Activated CD4-positive, alpha-beta T cell treated with anti-CD3 and anti-CD28 coated beads, Interleukin-2, Interleukin-4, amounts not matched to agents 100 ng/mL and 50 ng/mL, durations not matched to agents 16 hours and 8 hours (primary cell): ENCODE measurements at places on chromosomes 16 and 17.

- DNase-seq = no peak
Measured at GRCh38 chr16:88065747-88066142, 114.5 kb downstream of the BANP start.

DNA sequence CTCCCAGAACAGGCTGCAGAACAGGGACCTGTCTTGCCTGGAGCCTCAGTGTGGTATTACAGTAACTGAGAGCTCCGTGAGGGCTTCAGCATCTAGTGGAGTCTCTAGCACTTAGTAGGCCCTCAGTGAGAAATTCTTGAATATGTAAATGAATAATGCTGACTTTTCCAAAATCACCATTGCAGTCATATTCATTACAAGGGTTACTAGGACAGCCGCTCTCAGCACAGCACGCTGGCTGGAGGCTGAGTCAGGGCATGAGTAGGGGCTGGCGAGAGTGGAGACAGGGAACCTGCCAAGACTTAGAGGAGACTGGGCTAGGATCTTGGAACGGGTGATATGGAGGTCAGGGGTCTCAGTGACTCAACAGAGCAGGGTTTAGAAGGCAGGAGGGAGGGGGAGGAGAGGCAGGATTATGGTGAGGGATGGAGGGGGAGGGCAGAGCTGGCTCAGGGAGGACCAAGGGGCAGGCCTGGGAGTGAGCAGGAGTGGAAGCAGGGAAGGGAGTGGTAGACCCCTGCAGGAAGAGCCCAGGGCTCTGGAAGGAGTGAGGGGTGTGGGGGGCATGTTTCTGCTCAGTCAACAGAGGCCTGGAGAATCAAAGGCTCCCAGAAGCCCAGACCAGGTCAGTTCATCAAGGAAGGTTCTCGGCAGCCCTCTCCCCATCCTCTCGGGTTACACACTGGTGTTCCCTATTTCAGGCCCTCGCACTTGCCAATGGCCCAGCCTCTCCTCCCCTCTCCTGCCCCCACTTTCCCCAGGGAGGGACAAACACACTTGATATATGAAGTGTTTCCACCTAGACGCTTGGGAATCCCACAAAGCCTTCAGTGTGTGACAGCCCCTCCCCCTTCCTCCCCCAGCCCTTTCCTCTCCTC lies 42.3 kb downstream of the FZD2 start:
- DNase-seq = no peak

DNA sequence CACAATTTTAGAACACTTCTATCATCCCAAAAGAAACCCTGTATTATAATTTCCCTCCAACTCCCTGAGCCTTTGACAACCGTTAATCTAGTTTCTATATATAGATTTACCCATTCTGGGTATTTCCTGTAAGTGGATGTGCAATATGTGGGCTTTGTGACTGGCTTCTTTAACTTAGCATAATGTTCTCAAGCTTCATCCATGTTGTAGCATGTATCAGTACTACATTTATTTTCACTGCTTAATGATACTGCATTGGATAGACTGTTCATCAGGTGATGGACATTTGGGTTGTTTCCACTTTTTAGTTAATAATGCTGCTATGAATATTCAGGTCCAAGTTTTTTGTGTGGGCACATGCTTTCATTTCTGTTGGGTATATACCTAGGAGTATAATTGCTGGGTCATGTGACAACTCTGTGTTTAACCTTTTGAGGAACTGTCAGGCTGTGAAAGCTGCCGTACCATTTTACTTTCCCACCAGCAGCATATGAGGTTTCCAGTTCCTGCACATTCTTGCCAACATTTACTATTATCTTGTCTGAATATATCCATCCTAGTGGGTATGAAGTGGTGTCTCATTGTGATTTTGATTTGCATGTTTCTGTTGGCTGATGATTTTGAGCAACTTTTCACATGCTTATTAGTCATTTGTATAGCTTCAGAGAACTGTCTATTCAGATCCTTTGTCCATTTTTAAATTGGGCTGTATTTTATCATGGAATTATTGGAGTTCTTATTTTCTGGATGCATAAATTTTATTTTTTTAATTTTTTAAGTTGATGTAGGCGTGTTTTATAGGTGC lies 16.4 kb downstream of the REXO5 start:
- DNase-seq = no peak

- no peak for DNase-seq
Measured at GRCh38 chr16:84537491-84538151, 33.2 kb upstream of the MEAK7 start.

GRCh38 chr16:57892447-57893096 lies 78.4 kb downstream of the CNGB1 start:
- no peak for DNase-seq

- no peak for DNase-seq
Measured at GRCh38 chr17:57968456-57968855, 13.2 kb upstream of the CUEDC1 start.

GRCh38 chr16:24983561-24983960 lies 31.6 kb downstream of the ARHGAP17 start:
- no peak for DNase-seq

DNA sequence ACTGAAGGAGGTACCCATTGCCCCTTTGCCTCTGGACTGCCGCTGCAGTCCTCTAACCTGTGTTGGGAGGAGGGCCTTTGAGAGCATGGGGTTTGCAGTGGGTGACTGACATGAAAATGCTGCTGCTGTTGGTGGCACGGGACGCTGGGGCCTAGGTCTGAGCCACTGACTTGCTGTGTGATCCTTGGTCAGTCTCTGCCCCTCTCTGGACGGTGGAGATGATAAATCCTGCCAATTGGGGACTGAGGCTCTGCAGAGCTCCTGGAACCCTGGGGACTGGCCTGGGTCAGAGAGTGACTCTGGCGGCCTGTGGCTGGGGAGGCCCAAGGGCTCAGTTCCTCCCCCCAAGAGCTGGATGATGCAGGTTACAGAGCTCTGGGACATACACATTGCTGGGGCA lies 6.1 kb upstream of the PYDC1 start:
- DNase-seq = no peak

DNA sequence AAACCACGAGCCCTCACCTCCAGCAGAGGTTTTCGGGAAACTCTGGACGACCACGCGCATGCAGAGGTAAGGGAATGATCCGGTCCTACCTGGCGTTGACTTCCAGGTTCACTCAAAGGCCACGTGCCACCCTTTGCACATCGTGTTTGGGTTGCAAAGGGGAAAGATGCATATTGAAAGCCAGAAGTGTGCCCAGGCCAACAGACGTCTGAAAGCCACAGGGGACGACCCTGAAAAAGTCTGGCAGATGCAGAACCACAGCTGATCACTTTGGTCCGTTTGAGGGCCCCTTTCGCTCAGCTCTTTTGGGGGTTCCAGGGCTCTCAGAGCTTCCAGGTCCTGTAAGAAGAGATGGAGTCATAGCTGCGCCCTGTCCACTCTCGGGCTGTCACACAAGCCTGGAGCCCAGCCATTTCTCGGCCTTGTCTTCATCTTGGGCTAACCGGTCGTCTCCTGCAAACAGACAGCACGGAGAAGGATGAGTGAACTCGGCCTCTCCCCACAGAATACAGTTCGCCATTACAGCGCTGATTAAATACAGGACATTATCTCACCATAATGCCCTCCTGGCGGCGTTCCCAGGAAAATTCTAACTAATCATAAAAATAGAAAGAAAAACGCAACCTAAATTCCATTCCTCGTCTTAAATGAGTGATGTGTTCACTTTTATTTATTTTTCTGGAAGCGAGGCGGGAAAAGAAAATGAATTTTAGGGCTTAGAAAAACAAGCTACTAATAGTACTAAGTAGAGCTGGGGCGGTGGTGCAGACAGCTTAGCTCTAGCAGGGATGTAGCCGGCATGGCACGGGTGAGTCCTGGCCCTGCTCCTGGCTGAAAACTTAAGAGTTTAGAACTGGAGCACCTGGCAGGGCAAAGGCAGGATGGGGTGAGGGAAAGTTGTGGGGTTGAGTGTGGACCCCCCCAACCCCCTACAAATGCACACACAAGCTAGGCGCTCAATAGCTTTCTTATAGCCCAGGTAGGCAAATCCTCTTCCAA lies 45.5 kb upstream of the ZFHX3 start:
- DNase-seq = no peak

- no peak for DNase-seq
Measured at GRCh38 chr17:47990962-47991731, 20.2 kb downstream of the CDK5RAP3 start.

DNA sequence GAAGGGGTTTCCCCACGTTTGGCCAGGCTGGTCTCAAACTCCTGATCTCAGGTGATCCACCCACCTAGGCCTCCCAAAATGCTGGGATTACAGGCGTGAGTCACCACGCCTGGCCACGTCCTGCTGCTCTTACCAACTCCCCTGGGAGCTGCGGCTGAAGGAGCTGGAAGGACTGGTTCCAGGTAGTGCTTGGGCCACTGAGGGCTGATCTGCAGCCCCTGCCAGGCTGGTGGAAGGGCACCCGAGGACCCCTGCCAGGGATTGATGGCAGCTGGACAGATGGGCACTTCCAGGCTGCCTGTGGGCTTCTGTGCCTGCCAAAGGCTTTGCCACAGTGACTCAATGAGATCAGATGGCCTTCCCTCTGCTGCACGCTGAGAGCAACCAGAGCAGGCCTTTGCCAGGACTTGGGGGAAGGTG lies 2.3 kb downstream of the OXLD1 start:
- DNase-seq = no peak

GRCh38 chr17:72119077-72119872 lies 1.5 kb upstream of the SOX9 start:
- no peak for DNase-seq

DNA sequence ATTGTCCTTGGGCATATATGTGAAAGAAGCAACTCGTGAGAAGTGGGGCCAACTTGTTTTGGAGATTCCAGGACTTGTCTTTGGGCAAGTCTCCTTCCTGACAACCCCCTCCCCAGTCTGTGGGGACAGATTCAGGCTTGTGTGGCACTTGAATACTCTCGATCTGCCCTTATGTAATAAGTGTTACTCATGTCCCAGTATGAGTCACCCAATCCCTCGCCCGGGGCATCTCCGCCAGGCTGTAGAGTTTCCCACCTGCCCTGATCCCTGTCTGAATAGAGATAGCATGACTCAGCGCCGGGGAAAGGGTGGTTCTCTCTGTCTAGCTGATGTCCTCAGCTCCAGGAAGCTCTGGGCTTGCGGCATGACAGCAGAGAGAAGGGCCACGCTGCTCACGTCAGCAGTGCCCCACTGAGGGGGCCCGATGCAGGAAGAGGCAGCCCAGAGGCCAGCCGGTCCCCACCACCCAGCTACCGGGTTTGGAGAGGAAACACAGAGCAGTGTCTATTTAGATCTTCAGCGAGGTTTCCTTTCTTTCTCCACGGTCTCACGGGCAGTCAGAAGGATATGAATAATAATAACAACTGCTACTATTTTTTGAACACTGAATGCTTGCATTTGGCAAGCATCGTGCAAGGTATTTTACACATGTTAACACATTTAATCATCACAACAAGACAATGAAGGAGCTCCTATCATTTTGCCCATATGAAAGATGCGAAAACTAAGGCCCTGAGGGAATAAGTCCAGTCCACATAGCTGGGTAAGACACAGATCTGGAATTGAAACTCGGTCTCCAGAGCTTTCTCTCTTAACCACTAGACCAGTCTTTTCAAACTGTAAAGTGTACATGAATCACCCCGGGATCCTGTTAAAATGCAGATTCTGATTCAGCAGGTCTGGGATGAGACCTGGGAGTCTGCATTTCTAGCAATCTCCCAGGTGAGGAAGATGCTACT lies 426.7 kb upstream of the MAF start:
- peak; percentile 73 for DNase-seq

DNA sequence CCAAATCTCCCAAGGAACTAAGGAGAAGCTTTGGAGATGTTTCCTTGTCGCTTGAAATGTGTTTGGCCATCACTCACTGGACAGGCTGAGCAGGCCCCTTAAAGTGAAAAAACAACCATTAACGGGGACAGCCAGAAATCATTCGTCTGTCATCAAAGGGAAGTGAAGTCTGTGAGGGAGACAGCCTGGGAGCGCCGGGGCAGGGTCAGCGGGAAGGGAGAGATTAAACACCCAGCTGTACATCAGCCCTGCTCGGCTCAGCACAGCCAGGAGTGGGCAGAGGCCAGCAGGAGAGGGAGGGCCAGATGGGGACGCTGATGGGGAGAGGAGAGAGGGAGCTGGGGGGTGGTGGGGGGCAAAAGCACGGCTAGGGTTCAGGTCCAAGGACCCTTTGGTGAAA lies 105.1 kb downstream of the SDK2 start:
- DNase-seq = no peak

DNA sequence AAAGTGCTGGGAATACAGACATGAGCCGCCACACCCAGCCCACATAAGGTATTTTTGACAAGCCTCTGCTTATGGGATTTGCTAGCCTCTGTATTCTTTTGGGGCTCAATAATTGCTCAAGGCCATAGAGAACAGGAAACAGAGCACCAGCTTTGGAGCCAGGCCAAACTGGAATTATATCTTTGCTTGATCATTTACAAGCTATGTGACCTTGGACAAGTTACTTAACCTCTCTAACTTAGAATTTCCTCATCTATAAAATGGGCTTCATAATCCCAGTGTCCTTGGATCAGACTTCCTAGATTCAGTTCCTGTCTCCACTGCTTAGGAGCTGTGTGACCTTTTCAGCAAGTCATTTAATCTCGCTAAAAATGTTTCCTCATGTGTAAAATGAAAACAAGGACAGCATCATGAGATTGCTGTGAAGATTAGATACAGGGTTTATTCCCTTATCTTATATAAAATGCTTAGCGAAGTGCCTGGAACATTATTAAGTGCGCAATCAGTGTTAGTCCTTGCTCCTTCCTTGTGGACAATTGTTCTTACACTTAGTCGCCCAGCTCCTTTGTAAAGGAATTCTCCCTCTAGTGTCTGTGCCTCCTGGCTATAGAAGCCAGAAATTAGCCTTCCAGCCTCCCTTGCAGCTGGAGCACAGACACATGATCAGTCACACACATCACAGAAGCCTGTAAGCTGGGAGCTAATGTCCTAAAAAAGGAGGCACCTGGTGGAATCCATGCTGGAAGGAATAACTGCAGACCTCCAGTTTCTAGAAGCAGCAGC lies 16.6 kb downstream of the KRT9 start:
- no peak for DNase-seq

GRCh38 chr17:80826955-80827645 lies 164.5 kb upstream of the CHMP6 start:
- DNase-seq = peak; percentile 38

DNA sequence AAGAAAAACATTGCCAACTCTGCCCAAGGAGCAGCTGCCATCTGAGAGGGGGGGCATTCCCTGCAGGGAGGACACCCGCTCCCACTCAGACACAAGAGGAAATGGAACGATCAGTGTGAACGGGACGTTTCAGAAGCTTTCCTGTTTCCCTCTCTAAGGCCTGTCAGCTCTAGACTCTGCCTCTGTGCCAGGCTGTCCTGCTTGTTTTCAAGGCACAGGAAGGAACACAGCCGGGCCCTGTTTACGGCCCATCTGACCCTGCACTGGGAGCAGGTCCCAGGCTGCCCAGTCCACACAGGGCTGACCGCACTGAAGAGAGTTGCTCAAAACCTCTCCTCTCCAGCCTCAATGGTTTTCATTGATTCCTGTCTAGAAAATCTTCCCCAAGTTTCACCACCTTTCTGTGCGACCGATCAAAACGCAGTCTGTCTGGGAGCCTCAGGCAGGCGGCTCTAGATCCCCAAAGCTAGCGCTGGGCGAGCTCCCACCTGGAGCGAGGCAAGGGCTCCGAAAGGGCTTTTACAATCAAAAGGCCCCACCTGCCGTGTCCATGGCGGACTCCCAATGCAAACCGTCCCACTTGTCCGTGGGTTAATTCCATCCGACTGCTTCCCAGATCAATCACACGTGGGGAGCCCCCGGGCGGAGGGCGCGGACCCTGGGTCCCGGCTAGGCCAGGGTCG lies 1.5 kb downstream of the PIEZO1 start:
- DNase-seq = no peak
